ENCODE measurements at places on chromosomes 5 and 9.

- DNase-seq = no peak
Measured at GRCh38 chr5:146813346-146814157, 65.0 kb downstream of the PPP2R2B start.

DNA sequence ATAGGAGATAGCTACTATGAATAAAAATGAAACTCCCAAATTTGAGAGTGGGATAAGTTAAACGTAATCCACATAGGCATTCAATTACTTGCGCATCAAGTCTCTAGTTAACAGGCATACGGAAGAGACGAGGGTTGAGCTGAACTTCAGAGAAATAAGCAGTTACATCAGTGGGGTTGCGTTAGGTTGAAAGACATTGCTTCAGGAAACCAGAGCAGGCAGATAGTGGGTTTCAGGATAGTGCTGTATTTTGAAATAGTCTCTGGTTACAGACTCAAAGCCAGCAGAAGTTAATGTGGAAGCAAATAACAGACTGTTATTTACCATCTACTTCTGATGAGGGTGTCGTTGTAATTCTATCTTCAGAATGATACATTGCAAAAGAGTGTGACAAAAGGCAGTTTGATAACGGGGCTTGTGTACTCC is 533.4 kb downstream of the PDE4D start:
- DNase-seq = no peak

DNA sequence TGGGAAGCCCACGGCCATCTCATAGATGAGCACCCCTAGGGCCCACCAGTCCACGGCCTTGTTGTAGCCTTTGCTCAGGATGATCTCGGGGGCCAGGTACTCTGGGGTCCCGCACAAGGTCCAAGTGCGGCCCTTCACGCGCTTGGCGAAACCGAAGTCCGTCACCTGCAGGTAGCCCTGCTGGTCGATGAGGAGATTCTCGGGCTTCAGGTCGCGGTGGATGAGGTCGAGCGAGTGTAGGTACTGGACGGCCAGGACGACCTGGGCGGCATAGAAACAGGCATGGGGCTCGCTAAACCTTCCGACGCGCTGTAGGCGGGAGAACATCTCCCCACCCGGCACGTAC is 558 bp downstream of the PRKACG start:
- no peak for DNase-seq

DNA sequence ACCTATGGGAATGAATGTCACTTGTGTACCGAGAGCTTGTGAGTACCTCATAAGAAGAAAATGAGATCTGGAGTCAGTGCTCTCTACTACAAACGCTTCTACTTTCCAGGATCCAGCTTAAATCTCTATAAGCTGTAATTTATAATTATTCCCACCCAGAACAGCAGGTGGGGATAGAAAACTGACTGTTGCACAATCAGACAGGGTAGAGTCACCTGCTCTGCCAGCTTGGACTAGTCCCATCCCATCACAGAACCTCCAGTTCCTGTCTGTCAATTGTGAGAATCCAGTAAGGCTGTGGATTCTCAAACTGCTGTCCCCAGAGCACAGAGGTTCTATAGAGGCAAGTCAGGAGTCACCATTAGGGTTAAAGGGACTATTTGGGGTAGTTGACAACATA is 2.0 kb downstream of the SPINK7 start:
- no peak for DNase-seq

DNA sequence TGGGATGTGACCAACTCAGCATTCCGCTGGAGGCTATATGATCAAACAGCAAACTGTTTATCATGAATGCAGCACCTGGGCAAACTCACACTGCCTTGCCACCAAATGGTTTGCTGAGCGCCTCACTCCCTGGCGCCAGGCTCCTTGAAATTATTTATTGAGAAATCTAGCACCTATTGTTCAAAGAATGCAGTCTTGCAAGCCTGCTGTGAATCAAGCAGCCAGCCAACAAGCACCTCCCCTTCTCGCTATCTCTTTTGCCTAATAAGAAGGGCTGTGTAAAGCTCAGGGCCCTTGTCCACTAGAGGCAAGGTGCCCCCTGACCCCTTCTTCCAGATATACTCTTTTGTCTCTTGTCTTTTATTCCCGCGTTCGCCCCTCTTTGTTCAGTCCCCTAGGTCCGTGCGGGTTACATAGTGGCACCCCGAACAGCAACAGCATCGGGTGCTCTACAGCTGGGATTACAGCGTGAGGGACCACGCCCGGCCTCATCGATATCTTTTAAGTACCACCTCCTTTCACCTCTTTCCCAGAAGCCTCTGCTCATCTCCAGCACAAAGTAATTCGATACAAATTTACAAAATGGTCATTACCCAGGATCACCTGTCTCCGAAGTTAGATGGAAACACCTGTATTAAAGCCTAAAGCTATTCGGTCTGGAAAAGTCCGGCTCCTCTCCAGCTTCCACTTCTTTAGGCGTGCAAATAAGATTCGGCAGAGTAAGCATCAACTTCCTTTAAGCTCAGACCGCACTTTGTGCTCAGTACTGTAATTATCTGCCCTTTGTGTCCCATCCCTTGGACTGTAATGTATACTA is 896 bp downstream of the RIGI start:
- DNase-seq = peak; percentile 14

- DNase-seq = no peak
Measured at GRCh38 chr5:115227281-115227680, 35.4 kb downstream of the PGGT1B start.
